Transverse colon (tissue), 4 donors: ENCODE measurements at places on chromosomes 3 and 15. TPM values are rescaled to one million over a fixed set of nuclear protein-coding genes. Genes with fewer than 3 reads are reported as not detected.

CCR1 gene
- total RNA-seq = 3.3 TPM

CFAP20DC gene
- total RNA-seq = 0.82 TPM

MORC1 gene
- not detected for total RNA-seq

USF3 gene
- 23.9 TPM for total RNA-seq

LRRC15 gene
- 0.14 TPM for total RNA-seq

PLA2G4F gene
- total RNA-seq = 135 TPM

GOLGA6A gene
- total RNA-seq = not detected

UQCC5 gene
- total RNA-seq = 4.0 TPM

OIP5 gene
- total RNA-seq = not detected

DNA sequence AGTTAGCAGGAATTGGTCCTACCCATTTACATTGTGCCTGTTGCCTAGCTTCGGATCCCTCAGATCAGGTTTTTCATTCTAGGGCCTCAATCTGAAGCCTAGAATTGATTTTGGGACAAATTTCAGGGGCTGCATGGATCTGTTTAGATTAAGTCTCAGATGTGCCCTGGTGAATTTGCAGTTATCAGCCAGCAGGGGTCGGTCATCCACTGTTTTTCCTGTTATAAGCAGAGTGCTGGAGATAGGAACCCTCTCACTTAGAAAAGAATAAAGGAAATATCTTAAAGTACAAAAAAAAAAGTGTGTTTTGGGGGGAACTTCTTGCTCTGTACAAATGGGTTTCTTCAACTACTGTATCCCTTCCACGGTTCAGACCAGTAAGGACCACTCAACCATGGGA lies 212.5 kb downstream of the BCHE start:
- H3K27me3 ChIP-seq = no peaks in the 10 kb centered on the region
- no peak overlapping the region for H3K27ac ChIP-seq
- no peaks in the 10 kb centered on the region for H3K4me1 ChIP-seq
- no peak overlapping the region for H3K4me3 ChIP-seq
- no peaks in the 10 kb centered on the region for H3K36me3 ChIP-seq

- no peaks in the 10 kb centered on the region for H3K27me3 ChIP-seq
- H3K36me3 ChIP-seq = peaks cover 34% of the 10 kb centered on the region
- DNase-seq = no peak
- no peak overlapping the region for H3K4me3 ChIP-seq
- H3K27ac ChIP-seq = no peak overlapping the region
These were observed 28.5 kb downstream of the MFSD1 start for GRCh38 chr3:158830391-158830790.

DNA sequence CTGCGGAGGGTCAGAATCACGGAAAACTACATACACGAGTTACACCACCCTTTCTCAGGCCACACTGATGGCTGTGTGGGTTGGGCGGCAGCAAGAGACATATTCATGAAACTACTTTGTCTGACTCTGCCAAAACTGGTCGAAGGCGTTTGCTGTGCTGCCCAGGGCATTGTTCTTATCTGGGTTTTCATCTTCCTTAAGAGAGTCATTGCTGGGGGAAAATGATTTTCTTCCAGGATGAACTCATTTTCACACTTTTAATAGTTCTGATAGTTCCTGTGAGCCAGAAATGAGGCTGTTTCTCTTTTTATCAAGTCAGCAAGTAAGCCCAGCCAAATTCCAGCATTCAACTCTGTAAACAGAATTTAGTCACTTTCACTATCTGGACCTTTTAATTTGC lies 47.6 kb downstream of the TRIM71 start:
- H3K4me1 ChIP-seq = no peaks in the 10 kb centered on the region
- H3K27ac ChIP-seq = no peak overlapping the region
- H3K4me3 ChIP-seq = no peak overlapping the region
- H3K36me3 ChIP-seq = no peaks in the 10 kb centered on the region
- H3K27me3 ChIP-seq = no peaks in the 10 kb centered on the region

GRCh38 chr3:112321867-112322652 lies 10.9 kb upstream of the CD200 start:
- H3K4me1 ChIP-seq = peaks cover 8% of the 10 kb centered on the region
- no peak overlapping the region for H3K4me3 ChIP-seq
- no peaks in the 10 kb centered on the region for H3K27me3 ChIP-seq
- no peak for DNase-seq
- peak overlapping the region; percentile 29 for H3K27ac ChIP-seq

- no peak for DNase-seq
- H3K27ac ChIP-seq = no peak overlapping the region
- H3K27me3 ChIP-seq = no peaks in the 10 kb centered on the region
- no peak overlapping the region for H3K4me3 ChIP-seq
- H3K36me3 ChIP-seq = no peaks in the 10 kb centered on the region
These were observed 284.1 kb upstream of the STT3B start for GRCh38 chr3:31248563-31248992.

GRCh38 chr15:41102854-41103253 lies 13.2 kb downstream of the INO80 start:
- H3K36me3 ChIP-seq = no peaks in the 10 kb centered on the region
- H3K27me3 ChIP-seq = no peaks in the 10 kb centered on the region
- H3K27ac ChIP-seq = no peak overlapping the region
- no peak overlapping the region for H3K4me3 ChIP-seq

- DNase-seq = no peak
- H3K4me3 ChIP-seq = no peak overlapping the region
- peaks cover 25% of the 10 kb centered on the region for H3K27me3 ChIP-seq
- no peaks in the 10 kb centered on the region for H3K36me3 ChIP-seq
- H3K27ac ChIP-seq = no peak overlapping the region
These were observed 33.0 kb upstream of the SV2B start for GRCh38 chr15:91067036-91067435.

DNA sequence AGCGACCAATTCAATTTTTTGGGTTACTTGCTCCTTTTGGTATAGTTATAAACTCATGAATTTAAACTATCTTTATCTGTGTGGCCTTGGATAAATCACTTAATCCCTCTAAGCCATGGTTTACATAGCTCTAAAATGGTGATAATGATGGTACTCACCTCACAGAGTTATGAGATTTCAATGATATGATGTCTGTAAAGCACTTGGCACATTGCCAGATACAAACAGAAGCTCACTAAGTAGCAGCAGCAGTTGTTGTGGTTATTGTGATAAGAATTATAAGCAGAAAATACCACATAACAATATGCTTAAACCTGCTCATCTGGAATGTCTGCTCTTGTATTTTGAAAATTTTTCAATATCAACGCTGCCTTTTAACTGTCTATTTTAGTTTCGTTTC lies 185.1 kb upstream of the SNTN start:
- no peak for DNase-seq
- H3K4me3 ChIP-seq = no peak overlapping the region
- H3K27ac ChIP-seq = no peak overlapping the region
- no peaks in the 10 kb centered on the region for H3K36me3 ChIP-seq
- H3K27me3 ChIP-seq = no peaks in the 10 kb centered on the region

GRCh38 chr3:129558772-129559564 lies 16.0 kb downstream of the H1-8 start:
- H3K27ac ChIP-seq = no peak overlapping the region
- peaks cover 32% of the 10 kb centered on the region for H3K4me1 ChIP-seq
- no peak overlapping the region for H3K4me3 ChIP-seq
- no peak for DNase-seq
- H3K36me3 ChIP-seq = no peaks in the 10 kb centered on the region

DNA sequence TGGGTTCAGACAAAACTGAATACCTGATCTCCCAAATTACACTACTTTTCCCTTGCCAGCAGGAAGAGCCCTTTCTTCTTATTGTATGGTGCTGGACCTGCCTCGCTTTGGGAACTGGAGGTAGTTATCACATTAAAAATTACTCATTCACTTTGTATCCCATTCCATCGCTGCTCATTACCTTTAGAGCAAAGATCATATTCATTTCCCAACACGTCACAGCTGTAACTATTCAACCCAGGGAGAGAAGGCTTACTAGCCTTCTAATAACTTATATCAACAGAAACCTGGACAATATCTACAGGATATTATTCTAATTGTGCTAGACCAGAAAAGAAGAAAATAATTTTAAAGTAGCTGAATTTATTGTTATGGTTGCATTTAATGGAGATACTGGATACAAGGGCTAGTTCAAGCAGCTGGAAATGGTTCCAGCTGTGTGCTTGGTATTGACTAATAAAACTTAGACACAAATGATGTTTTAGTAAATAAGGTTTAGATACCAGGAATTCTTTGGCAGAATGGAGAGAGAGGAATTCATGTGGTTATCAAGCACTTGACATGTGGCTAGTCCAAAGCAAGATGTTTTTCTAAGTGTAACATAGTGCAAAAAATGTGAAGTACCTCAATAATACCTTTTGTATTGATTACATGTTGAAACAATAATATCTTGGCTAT lies 656.3 kb downstream of the ROBO1 start:
- H3K4me3 ChIP-seq = no peak overlapping the region
- no peaks in the 10 kb centered on the region for H3K27me3 ChIP-seq
- no peaks in the 10 kb centered on the region for H3K4me1 ChIP-seq
- H3K36me3 ChIP-seq = no peaks in the 10 kb centered on the region
- no peak for DNase-seq

- H3K4me3 ChIP-seq = no peak overlapping the region
- no peak overlapping the region for H3K27ac ChIP-seq
- H3K36me3 ChIP-seq = no peaks in the 10 kb centered on the region
- no peak for DNase-seq
- H3K27me3 ChIP-seq = no peaks in the 10 kb centered on the region
These were observed 42.0 kb upstream of the CFAP161 start for GRCh38 chr15:81091889-81092558.

GRCh38 chr15:71469413-71469812 lies 340.9 kb upstream of the NR2E3 start:
- no peak overlapping the region for H3K4me3 ChIP-seq
- DNase-seq = no peak
- H3K4me1 ChIP-seq = no peaks in the 10 kb centered on the region
- H3K27me3 ChIP-seq = no peaks in the 10 kb centered on the region

GRCh38 chr3:113450911-113451310 lies 9.6 kb upstream of the CFAP44 start:
- H3K4me3 ChIP-seq = no peak overlapping the region
- H3K27ac ChIP-seq = no peak overlapping the region

- peak; percentile 76 for DNase-seq
- H3K4me3 ChIP-seq = no peak overlapping the region
- peak overlapping the region; percentile 35 for H3K27ac ChIP-seq
- no peaks in the 10 kb centered on the region for H3K4me1 ChIP-seq
These were observed 3.8 kb downstream of the NRROS start for GRCh38 chr3:196643201-196643749.

DNA sequence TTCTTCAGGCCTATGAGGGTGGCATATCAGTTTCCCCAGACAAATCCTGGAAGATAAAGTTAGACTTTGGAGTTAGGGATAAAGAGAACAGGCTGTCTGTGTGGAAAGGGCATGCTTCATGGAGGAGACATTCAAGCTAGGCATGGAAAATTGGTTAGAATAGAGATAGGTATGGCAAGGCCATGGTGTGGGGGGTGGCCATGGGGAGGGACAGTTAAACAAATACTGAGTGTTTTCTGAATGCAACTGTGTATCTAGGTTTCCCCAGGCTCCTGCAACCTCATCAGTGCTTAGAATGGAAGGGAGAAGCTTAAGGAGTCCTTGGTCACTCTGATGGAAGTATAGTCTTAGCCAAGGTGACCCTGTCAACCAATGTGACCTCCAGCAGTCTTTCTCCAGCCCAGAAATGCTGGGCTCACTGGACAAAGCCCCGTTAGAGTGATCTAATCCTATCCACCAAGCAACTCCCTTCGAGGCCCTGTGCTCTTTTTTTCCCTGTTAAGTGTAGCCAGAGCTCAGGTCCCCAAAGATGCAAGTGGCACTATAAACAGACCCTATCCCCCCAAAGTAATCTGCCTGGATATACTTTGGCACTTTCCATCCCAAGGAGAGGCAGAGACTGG lies 5.5 kb upstream of the PKM start:
- no peak for DNase-seq
- peaks cover 24% of the 10 kb centered on the region for H3K4me1 ChIP-seq
- H3K27me3 ChIP-seq = no peaks in the 10 kb centered on the region
- H3K36me3 ChIP-seq = no peaks in the 10 kb centered on the region

DNA sequence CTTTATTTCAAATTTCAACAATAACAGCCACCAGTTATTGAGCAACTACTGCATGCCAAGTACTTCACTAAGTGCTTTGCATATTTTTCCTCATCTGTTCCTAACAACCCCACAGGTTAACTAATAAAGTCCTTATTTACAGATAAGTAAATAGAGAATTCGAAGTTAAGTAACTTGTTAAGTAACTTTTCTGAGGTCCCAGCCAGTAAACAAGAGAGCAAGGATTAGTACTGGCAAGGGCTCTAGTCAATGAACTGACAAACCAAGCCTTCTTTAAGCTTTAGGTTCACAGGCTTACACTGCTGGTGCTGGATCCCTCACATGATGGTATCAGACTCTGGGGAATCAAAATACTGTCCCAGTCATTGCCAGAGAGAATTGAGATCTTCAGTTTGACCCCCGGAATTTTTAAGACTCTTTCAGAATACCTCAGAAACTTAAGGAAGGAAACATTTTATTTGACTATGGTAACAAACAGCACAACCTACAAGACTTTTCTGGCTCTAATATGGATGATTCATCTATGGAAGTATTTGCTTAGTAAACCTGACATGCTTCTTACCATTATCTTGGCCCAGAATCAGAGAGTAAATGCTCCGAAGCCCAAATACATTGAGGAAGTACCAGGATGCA lies 16.5 kb downstream of the EMC3 start:
- no peak for DNase-seq
- no peaks in the 10 kb centered on the region for H3K36me3 ChIP-seq
- no peaks in the 10 kb centered on the region for H3K27me3 ChIP-seq
- H3K4me3 ChIP-seq = no peak overlapping the region
- no peaks in the 10 kb centered on the region for H3K4me1 ChIP-seq
- H3K27ac ChIP-seq = no peak overlapping the region

- H3K27ac ChIP-seq = no peak overlapping the region
- H3K36me3 ChIP-seq = no peaks in the 10 kb centered on the region
- H3K4me1 ChIP-seq = no peaks in the 10 kb centered on the region
- H3K27me3 ChIP-seq = no peaks in the 10 kb centered on the region
- DNase-seq = no peak
These were observed 80.5 kb upstream of the CCNL1 start for GRCh38 chr3:157240408-157240807.

DNA sequence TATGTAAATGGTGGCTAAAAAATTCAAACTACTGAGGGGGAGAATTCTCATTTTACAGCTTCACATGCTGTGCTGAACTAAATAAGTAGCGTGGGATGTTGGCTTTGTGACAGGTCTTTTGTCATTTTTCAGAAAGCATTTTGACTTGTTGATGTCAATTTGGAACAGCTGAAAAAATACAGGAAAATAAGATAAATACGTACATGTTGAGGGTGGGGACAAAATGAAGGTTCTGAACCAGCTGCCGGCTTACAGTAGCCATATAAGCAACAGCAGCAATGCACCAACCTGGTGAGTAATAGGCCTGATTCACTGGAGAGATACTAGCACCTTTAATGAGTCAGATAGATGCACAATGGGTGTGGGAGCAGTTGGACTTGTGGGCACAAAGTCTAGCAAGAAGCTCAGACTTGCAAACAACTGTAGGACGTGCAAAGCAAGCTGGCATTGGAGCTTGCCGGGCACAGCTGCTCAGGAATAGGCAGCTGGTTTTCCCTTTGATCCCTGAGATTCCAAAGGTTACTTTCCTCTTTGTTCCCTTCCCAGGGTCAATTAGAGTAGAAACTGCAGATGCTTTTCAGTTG lies 12.9 kb downstream of the B3GNT5 start:
- peak overlapping the region; percentile 74 for H3K27ac ChIP-seq
- H3K4me1 ChIP-seq = peaks cover 79% of the 10 kb centered on the region
- no peak overlapping the region for H3K4me3 ChIP-seq
- peak; percentile 78 for DNase-seq
- H3K27me3 ChIP-seq = no peaks in the 10 kb centered on the region

- H3K36me3 ChIP-seq = no peaks in the 10 kb centered on the region
- H3K27ac ChIP-seq = no peak overlapping the region
- H3K4me1 ChIP-seq = no peaks in the 10 kb centered on the region
- DNase-seq = no peak
These were observed 91.5 kb upstream of the PROK2 start for GRCh38 chr3:71876135-71877105.

GRCh38 chr3:136949146-136949545 lies 8.6 kb upstream of the IL20RB start:
- no peak for DNase-seq
- H3K27me3 ChIP-seq = no peaks in the 10 kb centered on the region
- peaks cover 3% of the 10 kb centered on the region for H3K36me3 ChIP-seq
- H3K27ac ChIP-seq = no peak overlapping the region
